ENCODE measurements at places on chromosomes 6 and 20. TPM values are rescaled to one million over a fixed set of nuclear protein-coding genes. Genes with fewer than 3 reads are reported as not detected.

DNA sequence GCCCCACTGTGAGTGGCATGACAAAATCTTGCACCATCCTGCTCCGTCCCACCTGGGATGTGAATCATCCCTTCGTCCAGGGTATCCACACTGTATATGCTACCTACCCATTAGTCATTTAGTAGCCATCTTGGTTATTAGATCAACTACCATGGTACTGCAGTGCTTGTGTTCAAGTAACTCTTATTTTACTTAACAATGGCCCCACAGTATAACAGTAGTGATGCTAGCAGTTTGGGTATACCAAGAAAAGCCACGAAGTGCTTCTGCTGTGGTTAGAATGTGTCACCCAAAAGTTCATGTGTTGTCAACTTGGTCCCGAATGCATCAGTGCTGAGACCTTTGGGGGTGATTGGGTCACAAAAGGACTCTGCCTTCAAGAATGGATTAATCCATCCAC lies 11.7 kb downstream of the OSER1 start:
- DNase-seq = no peak

Gene HMGCLL1
- total RNA-seq = 6.9 TPM

GRCh38 chr20:46827718-46828458 lies 66.8 kb upstream of the EYA2 start:
- DNase-seq = no peak

Gene IL17A
- total RNA-seq = not detected

DNA sequence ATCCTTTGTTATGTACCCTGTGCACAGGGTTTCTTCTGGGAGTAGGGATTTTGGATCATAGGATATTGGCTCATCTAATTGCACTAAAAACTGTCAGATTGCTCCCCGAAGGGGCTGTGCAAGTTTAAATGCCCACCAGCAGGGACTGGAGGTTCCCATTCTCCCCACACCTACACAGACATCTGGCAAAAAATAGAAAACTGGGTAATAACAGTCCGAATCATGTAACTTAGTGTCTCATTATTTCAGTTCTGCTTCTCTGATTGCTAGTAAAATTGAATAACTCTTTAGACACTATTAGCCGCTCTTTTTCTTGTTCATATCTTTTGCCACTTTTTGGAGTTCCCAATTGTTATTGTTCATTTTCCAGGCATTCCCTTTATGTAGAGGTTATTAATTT lies 5.3 kb downstream of the PSMF1 start:
- no peak for DNase-seq

DNA sequence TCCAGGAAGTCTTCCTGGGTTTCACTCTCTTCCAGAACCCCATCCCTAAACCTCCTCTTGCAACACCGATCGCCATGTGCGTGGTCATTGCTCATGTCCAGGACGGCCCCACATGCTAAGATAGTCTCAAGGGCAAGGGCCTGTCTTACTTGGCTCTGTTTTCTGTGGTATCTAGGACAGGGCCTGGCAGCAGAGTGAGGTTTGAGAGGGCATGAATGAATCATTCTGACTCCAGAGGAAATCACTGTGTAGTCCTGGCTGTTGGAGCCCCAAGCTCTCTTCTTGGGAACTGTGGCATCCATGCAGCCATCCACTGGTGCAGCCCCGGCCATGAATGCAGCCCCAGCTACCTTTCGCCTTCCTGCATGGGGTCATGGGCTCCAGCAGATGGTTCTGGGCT lies 12.4 kb downstream of the SIRPA start:
- DNase-seq = no peak

- DNase-seq = no peak
These were observed 3.2 kb downstream of the TNFAIP3 start for GRCh38 chr6:137870308-137870644.

GRCh38 chr6:130676077-130676772 lies 151.0 kb upstream of the SMLR1 start:
- DNase-seq = no peak

Gene FERMT1
- under 0.01 TPM for total RNA-seq

- no peak for DNase-seq
These were observed 25.6 kb upstream of the ENPP4 start for GRCh38 chr6:46104209-46104608.

GRCh38 chr6:133623065-133623464 lies 265.8 kb upstream of the TCF21 start:
- no peak for DNase-seq

Gene SLC17A4
- total RNA-seq = not detected

DNA sequence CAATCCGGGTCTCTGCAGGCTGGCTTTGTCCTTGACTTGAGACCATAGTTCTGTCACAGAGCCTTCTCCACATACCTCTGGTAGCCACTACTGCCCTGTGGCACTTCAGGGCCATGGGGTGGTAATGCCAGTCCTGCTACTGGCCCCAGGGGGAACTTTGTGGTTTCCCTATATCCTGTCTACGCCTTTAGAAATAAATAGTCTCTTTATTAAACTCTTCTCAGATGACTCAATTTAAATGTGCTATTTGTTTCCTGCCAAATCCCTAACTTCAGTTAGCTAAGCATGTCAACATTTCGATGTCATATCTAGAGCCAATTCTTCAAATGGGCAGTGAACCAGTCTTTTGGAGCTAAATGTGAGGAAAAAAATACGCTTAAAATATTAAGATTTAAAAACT lies 60.1 kb downstream of the SEL1L2 start:
- no peak for DNase-seq

GRCh38 chr6:135195522-135195921 lies 14.4 kb downstream of the MYB start:
- DNase-seq = no peak

DNA sequence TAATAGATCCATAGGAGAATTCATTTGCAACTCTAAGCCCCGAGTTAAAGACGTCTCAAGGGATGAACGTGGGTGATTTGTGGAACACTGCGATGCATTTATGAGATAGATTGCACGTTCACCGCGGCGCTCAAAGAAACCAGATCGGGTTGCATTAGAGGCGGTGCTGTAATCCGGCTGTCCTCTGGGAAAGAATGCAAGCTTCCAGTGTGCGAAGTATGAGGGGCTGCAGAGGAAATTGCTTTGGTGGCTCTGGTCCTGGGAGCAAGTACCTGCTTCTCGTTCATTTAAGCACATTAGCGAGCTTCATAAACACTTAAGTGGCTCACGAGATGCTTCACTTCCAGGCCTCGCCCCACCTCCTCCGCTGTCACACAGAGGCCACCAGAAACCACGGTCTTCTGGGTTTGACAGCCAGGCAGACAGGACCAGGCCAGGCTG lies 182.3 kb downstream of the CDH4 start:
- no peak for DNase-seq

DNA sequence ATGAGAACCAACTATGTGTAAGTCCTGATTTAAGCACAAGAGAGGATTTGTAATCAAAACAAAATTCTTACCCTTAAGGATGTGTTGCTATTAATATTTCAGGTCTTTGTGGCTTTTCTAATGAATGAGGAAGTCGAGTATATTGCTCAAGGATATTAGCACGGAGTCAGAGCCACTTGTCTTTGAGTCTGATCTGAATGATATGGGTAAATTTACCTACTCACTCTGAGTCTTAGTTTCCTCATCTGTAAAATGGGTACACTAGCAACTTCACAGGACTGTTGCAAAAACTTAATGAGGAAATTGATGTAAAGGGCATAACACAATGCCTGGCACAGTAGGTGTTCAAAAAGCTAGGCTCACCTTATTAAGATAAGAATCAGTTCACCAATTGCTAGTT lies 30.0 kb upstream of the QKI start:
- DNase-seq = no peak

Gene TMEM14A
- 33.2 TPM for total RNA-seq

DNA sequence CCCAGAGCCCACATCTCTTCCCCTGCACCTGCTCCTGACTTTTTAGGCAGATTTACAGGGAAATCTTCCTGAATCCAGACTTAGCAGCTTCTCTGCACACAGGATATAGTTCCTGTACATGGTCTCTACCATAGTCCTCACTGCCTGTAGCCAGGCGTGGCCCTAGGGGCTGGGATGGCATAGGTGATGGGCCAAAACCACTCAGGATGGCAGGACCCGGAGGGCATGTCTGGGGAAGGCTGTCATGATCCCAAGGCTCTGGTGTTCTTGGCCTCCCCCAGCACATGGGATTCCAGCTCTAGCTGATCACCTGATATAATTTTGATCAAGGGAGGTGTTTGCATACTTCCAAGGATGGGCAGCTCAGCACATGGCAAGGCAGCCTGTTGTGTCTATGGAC lies 58.0 kb downstream of the TOX2 start:
- DNase-seq = no peak

All from breast epithelium (tissue), 4 donors.